ENCODE measurements at places on chromosomes 4 and X.

- DNase-seq = no peak
Observed at GRCh38 chr4:21102667-21103066, 402.4 kb downstream of the PACRGL start.

- no peak for DNase-seq
Observed at GRCh38 chr4:45442466-45442865, 681.4 kb downstream of the GABRG1 start.

DNA sequence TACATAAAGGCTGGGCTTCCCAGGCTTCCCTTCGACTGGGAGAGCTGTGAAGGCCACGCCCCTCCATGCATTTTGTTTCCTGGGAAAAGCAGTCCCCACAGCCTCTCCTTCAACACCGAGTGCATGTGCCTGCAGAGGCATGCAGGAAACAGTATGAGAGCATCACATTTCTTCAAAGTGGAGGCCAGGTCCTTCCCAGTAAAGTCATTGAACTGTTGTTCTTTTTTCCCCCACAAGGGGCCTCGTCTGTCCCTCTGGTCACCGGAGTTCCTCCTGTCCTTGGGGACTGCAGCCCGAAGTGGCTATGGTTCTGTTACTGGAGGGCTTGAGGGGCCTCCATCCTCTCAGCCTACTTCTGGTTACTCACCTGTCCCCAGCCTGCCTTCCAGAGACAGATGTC, 56.0 kb downstream of the RAI2 start:
- no peak for DNase-seq

DNA sequence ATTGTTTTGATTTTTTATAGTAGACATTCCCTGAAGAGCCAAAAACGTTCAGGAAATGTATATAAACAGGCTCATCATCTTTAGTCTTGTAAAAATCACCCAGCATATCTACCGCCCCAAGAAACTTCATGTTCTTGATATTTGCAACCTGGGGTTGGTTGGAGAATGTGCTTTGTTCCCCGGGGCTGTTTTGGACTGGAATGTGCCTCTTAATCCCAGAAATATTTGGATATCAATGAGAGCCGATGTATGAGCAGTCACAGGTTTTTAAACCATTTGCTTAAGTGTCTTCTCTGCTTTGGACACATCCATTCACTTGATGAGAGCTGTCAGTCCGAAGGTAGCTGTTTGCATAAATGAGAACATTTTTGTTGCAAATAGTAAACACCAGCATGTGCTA, 449.7 kb downstream of the PCDH7 start:
- DNase-seq = no peak

DNA sequence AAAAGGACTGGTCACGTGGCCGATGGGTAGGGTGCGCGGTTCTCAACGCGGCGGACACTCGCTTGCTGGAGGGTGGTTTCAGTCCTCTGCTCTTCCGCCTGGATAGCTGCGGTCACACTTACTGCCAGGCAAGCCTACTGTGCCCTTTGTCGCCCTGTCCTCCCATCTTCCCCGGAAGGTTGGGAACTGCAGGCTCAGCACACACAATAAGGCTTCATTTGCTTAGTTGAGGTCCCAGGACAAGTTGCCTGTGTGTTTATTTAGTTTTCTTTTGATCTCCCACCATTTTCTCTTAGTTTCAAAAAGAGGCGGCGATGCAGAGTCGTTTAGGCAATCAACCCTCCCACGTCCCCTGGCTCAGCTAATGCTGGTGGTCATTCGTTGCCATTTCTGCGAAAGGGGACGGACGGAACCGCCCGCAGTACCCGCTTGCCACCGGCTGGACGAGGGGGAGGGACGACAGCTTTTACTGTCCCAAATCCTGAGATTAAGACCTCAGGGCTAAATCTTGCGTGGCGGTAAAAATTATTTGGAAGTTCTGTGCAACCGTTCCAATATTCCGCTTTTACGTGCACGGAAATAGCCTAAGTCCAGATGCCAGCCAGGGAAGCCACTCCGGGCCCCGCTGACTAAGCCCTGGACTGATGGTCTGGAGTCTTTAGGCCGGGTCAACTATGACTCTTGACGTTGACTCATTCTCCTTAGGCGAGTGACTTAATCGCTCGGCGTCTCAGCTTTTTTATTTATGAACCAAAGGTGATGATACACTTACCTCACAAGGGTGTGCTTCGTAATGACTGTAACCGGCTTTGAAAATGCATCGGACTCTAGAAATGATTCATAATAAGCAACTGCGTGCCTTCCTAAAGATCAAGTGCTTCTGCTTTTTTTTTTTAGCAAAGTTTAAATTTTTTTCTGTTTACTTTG, 671 bp upstream of the EIF4E start:
- peak; percentile 40 for DNase-seq

- DNase-seq = no peak
Observed at GRCh38 chr4:155762334-155762733, 3.5 kb downstream of the GUCY1B1 start.
